ELR (cell line): ENCODE measurements at places on chromosomes 13 and 19.
A peak's percentile ranks its signal among the peaks of the same experiment; 100 is the strongest.

DNA sequence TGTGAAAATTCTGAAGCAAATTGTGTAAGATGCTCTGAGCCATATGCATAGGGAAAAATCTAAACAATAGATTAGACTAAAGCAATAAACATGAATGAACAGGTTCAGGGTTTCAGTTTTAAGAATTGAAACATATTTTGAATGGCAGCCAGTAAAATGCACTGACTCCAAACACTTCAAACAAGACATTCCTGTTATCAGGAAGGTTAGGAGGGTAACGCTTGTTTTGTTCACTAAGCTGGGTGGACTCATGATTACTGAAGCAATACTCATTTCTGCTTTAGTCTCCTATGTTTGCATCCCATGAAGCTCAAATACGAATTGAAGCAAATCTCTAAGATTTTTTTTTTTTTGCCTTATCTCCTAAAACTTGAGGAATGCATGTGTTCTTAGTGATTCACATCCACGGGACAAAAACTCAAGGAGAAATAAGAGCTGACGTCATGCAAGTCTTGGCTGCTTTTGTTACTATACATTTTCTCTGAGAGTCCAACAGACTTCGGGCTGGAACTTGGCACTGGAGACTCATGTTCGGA, 29.1 kb upstream of the IGFL4 start:
- DNase-seq = peak; percentile 88

- DNase-seq = peak; percentile 47
Observed at GRCh38 chr13:88085036-88085435, 413.9 kb downstream of the SLITRK5 start.

DNA sequence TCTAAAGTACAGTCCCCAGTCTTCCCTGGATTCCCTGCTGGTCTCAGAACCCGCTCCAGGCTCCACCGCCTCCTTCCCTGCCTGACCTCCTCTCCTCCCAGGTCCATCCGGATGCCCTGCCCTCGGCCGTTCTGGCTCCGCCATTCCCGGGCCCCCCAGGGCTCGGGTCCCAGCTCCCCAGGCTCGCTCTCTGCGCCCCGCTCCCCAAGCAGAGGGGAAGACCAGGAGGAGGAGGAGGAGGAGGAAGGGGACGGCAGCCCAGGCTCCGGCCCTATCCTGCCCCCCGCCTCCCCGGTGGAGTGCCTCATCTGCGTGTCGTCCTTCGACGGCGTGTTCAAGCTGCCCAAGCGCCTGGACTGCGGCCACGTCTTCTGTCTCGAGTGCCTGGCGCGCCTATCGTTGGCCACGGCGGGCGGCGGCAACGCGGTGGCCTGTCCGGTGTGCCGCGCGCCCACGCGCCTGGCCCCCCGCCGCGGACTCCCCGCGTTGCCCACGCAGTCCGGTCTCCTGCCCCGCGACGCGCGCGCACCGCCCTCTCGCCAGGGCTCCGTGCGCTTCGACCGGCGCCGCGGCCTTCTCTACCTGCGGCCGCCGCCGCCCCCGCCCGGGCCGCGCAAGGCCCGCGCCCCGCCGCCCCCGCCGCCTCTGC, 647 bp downstream of the RNF225 start:
- no peak for DNase-seq

GRCh38 chr19:7468840-7469239, 20.0 kb downstream of the PEX11G start:
- DNase-seq = no peak

- DNase-seq = no peak
Observed at GRCh38 chr19:35872180-35872579, 3.8 kb downstream of the APLP1 start.

GRCh38 chr13:42524487-42525034, 49.4 kb upstream of the TNFSF11 start:
- DNase-seq = peak; percentile 15

DNA sequence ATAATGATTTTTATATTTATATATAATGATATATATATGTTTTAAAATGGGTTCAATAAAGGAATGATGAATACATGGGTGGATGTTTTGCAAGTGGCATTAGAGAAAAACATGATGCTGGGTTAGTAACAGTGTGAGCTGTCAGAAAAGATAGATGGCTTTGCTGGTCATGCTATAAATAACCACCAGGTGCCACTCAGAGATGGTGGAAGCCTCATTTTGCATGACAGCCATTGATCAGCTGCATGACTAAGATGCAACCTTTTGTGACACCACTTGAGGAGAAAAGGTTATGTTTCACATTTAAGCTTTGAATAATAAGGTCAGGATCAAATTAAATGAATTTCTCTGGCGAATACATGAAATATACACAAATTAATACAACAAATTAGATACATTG, 737.7 kb downstream of the PCDH9 start:
- DNase-seq = peak; percentile 19

GRCh38 chr19:39599116-39599515, 3.2 kb upstream of the LGALS13 start:
- DNase-seq = peak; percentile 34

GRCh38 chr13:29509999-29510589, 85.4 kb downstream of the SLC7A1 start:
- DNase-seq = peak; percentile 66

GRCh38 chr13:35695448-35695770, 218.9 kb upstream of the MAB21L1 start:
- no peak for DNase-seq

GRCh38 chr13:33740134-33740538, 77.8 kb upstream of the RFC3 start:
- peak; percentile 28 for DNase-seq

- DNase-seq = no peak
Observed at GRCh38 chr19:12665281-12665573, 1.3 kb downstream of the MAN2B1 start.

DNA sequence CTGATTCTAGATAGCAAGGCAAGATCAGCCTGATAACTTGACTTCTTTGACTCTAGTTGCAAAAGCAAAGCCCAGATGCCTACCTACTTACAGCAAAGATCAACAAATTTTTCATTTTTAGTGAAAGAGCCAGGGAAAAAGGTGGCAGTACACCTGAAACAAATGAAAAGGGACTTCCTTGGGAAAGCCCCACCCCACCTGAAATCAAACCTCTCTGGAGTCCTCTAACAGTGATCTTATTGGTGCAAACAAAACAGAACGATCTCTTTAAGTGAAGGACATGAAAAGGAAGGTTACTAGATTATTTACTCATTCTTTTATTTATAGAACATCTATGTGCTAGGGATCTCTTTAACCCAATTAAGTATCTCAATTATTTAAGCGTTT, 507 bp upstream of the LCP1 start:
- no peak for DNase-seq

- DNase-seq = no peak
Observed at GRCh38 chr13:32837307-32837972, 178.8 kb upstream of the KL start.

- DNase-seq = peak; percentile 26
Observed at GRCh38 chr13:43360892-43361610, 337.7 kb downstream of the DNAJC15 start.

- DNase-seq = no peak
Observed at GRCh38 chr19:45515081-45515624, 7.9 kb downstream of the VASP start.
